Fibroblast of skin of back (primary cell): ENCODE measurements at places on chromosomes 4 and X.

DNA sequence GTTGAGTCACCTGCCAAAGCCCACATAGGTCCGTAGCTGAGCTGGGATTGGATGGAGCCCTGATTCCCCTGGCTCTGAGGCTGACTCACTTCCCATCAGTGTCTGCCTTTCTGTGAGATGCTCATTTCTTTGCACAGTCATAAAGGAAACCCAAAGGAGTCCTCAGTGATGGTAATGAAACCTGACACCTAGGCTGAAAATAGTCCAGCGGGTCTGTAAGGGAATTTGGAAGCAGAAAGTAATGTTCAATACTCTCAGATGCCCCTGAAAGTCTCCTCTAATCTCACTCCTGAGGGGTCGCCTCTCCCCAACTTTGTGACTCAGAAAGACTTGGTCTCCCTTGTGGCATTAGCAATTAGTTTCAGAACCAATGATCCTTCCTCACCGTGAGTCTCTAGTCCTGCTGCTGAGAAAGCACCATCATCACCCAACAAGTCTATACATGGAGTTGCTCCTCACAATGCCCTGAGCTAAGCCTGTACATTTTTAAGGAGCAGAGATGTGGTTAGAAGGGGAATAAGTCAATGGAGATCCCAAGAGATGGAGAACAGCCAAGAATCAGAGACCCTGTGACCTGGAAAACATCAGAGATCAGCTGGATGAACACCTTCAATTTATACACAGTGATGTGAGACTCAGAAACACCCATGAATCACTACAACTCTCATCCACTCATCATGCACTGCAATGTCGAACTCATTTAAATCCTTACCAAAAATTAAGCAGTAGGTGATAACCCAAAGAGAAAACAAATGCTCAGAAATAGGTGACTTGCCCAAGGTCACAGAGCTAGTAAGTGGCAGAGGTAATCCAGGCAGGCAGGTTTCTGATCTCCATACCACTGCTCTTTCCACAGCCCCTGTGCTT lies 219.0 kb upstream of the CPEB2 start:
- peak; percentile 67 for DNase-seq

DNA sequence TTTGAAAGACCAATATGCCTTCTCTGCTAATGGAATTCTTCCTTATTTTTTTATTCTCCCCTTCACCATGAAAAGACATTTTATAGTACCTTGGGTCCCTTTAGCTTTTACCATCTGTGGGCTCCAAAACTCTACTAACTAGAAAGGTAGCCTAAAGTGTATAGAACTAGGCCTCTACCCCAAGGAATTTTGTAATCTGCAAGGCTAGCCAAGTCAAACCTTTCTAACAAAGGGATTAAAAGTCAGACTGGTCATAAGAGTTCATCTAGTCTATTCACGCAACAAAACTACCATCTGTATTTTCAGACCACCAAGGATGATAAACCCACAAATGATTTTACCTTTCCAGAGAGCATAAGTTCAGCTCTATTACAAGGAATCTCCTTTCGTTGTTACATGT lies 189.5 kb upstream of the DCAF8L1 start:
- DNase-seq = no peak

GRCh38 chr4:119244344-119244743 lies 31.8 kb downstream of the USP53 start:
- no peak for DNase-seq

- DNase-seq = peak; percentile 23
Measured at GRCh38 chr4:37762294-37762990, 64.0 kb upstream of the PGM2 start.
